ENCODE measurements at places on chromosomes 13 and 19. TPM values are rescaled to one million over a fixed set of nuclear protein-coding genes. Genes with fewer than 3 reads are reported as not detected.

INSR gene
- 90.7 TPM for total RNA-seq

IFNL1 gene
- not detected for total RNA-seq

STOML3 gene
- total RNA-seq = not detected

LILRB5 gene
- total RNA-seq = 6.5 TPM

AKAP11 gene
- total RNA-seq = 36.1 TPM

AP1M2 gene
- total RNA-seq = 88.3 TPM

ZNF560 gene
- total RNA-seq = not detected

IL12RB1 gene
- total RNA-seq = 3.1 TPM

CYP2F1 gene
- total RNA-seq = not detected

PGLYRP1 gene
- not detected for total RNA-seq

RNF17 gene
- total RNA-seq = not detected

CDX2 gene
- total RNA-seq = 0.17 TPM

CKM gene
- not detected for total RNA-seq

LILRA1 gene
- 1.9 TPM for total RNA-seq

CATSPERD gene
- not detected for total RNA-seq

CDC34 gene
- total RNA-seq = 53.3 TPM

ERICH6B gene
- not detected for total RNA-seq

LSM4 gene
- 92.9 TPM for total RNA-seq

KLK15 gene
- total RNA-seq = not detected

MAP4K1 gene
- total RNA-seq = 8.2 TPM

MISP3 gene
- total RNA-seq = 21.6 TPM

C19orf44 gene
- total RNA-seq = 11.2 TPM

LMTK3 gene
- 21.0 TPM for total RNA-seq

ZNF563 gene
- total RNA-seq = 2.9 TPM
